ENCODE measurements at places on chromosomes 3 and 15.

- no peak for DNase-seq
These were observed 12.5 kb downstream of the ST3GAL6 start for GRCh38 chr3:98775459-98776139.

GRCh38 chr3:23888617-23889228 is 28.1 kb downstream of the NKIRAS1 start:
- DNase-seq: no peak

- DNase-seq: no peak
These were observed 32.3 kb downstream of the PDZRN3 start for GRCh38 chr3:73592154-73593144.

DNA sequence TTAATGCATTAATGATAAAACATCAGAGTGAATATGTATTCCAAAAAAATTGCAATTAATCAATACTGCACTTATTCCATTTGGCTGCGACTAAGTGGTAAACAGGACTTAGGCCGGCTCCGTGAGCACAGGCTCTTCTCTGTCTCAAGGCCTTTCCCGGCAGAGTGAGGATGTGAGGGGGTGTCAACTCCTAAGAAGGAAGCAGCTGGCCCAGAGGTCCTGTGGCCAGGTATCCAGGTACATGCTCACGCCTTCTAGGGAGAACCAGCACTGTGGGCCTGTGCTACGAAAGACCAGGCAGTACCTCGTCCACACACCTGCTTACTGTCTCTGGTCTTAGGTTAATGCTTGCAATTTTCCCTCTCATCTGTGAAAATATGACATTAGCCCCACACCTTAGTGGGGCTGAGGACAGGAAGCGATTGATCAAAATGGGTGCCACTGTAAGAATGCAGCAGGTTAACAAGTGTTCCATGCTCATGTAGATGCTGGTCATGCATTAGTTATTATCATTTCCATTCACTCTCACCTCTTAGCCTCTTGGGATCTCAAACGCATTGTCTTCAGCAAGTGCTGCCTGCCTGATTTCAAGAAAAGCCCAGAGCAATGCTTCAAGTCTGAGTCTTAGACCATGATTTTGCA is 175.3 kb downstream of the ABHD5 start:
- DNase-seq: no peak

- DNase-seq: no peak
These were observed 390.3 kb upstream of the AGTR1 start for GRCh38 chr3:148307443-148307843.

- DNase-seq: no peak
These were observed 101.8 kb downstream of the NFKBIZ start for GRCh38 chr3:101950985-101951733.

DNA sequence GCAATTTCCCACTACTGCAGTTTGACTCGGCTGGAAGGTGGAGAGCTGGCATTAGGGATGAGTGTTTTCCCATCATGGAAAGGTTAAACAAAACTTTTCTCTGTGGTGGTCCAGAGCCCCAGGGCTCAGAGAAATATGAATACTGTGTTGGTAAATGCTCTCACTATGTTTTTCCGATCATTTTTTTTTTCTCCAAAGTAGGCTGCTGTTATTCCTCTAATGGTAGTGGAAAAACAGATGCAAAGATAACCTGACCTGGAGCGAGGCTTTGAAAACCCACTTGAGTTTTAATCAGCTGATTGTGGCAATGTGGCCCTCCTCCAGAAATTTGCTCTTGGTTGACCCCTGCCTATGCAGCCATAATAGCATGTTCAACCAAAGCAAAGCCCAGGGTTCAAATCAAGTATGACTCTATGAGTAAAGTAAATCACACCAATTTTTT is 320.8 kb upstream of the CTNNB1 start:
- DNase-seq: no peak

DNA sequence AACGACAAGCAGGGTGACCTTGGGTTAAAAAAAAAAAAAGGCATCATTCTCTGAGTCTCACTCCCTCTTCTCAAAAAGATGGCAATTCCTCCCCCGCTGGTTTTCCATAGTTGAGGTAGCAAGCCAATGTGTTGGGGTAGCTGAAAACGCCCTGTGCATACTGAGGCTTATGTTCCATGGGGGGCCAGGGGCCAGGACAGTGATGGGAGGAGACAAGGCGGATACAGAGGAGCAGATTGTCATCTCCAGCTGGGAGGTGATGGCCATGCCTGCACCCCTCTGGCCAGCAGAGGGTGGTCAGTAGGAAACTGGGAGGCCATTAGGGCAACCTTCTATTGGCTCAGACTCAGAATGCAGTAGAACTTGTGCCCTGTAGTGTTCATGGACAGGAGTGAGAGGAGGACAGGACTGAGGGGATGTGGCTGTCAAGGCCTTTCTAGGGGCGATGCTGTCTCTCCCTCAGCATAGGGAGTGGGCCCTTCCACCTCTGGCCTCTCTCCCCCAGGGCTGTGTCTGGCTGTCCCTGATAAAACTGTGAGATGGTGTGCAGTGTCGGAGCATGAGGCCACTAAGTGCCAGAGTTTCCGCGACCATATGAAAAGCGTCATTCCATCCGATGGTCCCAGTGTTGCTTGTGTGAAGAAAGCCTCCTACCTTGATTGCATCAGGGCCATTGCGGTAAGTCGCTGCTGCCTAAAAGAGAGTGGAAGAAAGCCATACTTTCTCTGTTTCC is 1.9 kb downstream of the TF start:
- no peak for DNase-seq

- no peak for DNase-seq
These were observed 53.7 kb upstream of the ATP11B start for GRCh38 chr3:182739619-182740018.

GRCh38 chr3:57900786-57901185 is 107.4 kb upstream of the FLNB start:
- DNase-seq: no peak

DNA sequence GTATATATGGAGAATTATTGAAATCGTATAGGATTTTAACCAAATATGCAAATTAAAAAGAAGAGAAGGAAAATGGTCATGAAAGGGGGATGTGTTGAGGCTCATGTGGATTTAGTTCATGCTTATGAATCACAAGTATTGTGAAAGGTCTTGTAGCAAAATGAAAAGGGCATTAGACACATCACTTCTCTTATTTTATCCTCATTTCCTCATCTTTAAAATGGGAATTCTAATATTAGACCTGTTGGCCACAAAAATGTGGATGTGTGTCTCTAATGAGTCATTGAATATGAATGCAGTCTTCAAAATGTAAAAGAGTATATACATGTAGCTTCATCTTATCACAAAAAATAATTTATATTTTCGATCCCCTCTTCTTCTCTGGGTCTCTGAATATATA is 14.9 kb upstream of the ALCAM start:
- DNase-seq: no peak

- DNase-seq: no peak
These were observed 518.0 kb upstream of the NR2F2 start for GRCh38 chr15:95812491-95812890.

- no peak for DNase-seq
These were observed 195.7 kb upstream of the KCNMB2 start for GRCh38 chr3:178340506-178340905.
